ENCODE measurements at places on chromosomes 7 and 10.

- no peak for DNase-seq
Observed at GRCh38 chr10:21530641-21531040, 3.4 kb upstream of the MLLT10 start.

- DNase-seq = no peak
Observed at GRCh38 chr10:23432639-23433038, 6.2 kb upstream of the OTUD1 start.

DNA sequence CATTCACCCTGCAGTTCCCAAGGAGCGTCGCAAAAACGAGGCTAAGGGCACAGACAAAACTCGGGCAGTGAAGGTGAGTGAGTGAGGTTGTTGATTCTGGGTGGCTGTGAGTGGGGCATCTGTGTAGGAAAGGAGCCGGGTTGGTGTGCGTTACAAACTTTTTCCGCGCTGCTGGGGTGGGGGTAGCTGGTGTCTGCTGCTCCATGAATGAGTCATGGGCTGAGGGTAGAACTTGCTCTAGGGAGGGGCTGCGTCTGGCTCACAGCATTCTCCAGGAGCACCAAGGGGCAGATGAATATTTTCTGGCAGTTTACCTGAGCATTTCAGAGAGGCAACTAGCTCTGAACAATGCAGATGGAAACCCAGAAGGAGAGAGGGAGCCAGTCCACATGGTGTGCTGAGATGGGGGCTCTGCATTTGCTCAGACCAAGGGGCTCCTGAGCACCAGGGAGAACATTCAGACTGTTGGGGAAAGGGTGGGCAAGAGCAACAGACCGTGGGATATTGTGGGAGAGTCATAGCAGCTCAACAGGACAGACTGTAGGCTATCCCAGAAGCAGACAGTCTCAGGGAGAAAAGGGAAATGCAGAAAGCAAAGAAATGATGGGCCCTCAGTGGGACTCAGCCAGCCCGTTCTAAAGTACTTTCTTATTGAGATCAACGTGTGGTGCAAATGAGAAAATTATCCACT lies 18.8 kb downstream of the NOBOX start:
- DNase-seq = no peak

GRCh38 chr7:194252-195009 lies 2.1 kb downstream of the FAM20C start:
- DNase-seq = no peak

DNA sequence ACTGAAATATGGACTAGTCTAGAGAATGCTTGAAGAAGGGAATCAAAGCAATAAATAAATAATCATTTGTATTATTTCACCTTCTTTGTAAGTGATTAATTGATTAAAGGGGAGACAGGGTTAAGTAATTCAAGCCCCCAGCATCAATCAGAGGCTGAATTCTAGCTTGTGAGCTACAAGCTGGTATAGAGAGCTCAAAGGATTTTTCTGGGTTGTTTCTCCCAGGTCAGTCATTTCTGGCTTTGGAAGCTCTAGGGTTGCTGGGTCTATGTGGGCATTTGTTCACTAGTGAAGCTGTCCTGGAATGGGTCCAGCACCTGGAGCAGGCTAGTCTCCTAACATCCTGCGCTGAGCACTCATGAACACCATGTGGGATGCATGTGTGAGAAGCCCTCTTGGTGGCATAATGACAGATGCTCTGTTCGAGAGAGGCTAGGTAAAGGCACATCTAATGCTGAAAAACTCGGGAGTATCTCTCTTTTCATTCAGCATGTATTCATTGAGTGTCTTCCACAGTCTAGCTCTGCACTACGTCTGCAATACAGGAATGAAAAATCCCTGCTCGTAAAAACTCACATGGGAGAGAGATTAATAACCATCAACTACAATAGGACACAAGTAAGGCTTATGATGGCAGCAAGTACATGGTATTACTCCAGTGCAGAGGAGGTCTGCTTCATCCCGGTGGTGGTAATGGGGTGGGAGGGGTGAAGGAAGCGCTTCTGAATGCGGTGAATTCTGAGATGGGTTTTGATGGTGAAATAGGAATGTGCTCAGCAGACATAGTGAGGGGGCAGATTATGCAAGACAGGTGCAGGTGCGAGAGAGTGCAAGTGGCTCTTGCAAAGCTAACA lies 68.0 kb upstream of the NRP1 start:
- DNase-seq = no peak

GRCh38 chr7:30142710-30143109 lies 7.9 kb downstream of the MTURN start:
- no peak for DNase-seq

- DNase-seq = no peak
Observed at GRCh38 chr7:77759294-77759889, 38.8 kb downstream of the TMEM60 start.

- DNase-seq = peak; percentile 45
Observed at GRCh38 chr7:11427686-11428273, 404.2 kb downstream of the THSD7A start.

DNA sequence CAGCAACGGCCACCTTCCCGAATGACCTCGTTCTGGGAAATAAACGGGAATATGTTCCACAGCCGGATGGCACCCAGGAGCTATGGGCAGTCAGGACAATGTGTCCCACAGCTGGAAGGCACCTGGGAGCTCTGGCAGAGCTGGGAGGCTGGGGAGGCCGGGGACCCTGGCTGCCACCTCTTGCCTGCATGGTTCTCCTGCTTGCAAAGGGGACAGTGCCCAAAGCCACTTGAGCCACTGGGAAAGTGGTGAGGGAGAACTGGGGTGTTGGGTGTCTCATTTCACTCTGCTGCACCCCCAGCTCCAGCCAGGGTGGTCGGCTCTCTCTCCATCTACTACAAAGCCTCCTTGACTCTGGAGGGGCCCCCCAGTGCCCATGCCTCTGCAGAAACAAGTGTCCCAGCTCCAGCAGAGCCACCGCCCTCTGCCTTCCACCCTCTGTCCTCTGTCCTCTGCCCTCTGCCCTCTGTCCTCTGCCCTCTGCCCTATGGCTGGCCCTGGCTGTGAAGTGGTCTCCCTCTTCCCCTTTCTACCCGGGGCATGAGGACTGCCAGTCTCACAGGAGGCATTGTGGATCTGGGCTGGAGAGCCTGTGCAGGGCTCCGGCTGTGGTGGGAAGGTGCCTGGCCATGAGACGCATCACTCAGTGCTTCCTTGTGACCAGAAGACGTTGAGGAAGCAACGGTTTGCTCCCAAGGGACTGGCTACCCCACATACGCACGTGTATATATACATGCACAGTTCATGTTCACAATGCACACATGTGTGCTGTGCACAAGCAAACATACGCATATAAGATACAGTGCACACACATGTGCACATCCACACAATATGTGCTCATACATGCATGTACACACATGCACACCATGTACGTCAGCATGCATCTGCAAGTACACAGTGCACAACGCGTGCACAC lies 21.5 kb upstream of the INPP5A start:
- no peak for DNase-seq

- no peak for DNase-seq
Observed at GRCh38 chr7:27774717-27775328, 34.9 kb downstream of the TAX1BP1 start.

- DNase-seq = no peak
Observed at GRCh38 chr7:27177795-27178320, 3.7 kb upstream of the HOXA10 start.

DNA sequence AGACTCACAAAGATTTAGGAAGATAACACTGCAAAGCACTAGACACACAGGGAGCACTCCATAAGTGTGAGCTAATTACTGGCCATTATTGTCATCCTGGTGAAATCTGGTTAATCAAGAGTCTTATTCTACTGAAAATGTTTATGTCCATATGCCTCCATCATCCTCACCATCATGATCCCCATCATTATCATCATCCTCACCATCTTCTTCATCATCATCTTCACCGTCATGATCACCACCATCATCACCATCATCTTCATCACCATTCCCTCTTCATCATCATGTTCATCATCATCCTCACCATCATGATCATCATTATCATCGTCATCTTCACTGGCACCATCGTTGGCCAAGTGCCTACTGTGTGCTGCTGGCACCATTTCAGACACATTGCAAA lies 76.3 kb upstream of the CARD11 start:
- DNase-seq = no peak

- no peak for DNase-seq
Observed at GRCh38 chr7:105885387-105886111, 9.2 kb upstream of the ATXN7L1 start.

- no peak for DNase-seq
Observed at GRCh38 chr7:26652401-26653100, 211.8 kb downstream of the SKAP2 start.

DNA sequence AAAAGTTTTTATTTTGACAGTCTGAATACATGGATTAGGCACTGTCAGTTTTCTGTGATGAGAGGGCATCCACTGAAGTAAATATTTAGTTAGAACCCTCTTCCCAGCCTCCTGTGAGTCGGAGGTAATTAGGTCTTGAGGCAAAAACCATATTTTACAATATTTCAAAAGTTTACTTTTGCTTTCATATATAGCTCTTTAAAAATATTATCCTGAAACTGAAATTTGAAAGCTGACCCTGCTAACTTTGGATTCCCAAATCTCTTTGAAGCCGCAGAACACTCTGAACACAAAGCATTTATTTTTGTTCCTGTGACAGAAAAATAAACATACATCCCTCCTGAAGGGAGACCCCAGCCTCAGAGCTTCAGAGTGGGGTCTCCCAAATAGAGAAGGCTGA lies 317.4 kb downstream of the KIF20B start:
- DNase-seq = no peak

DNA sequence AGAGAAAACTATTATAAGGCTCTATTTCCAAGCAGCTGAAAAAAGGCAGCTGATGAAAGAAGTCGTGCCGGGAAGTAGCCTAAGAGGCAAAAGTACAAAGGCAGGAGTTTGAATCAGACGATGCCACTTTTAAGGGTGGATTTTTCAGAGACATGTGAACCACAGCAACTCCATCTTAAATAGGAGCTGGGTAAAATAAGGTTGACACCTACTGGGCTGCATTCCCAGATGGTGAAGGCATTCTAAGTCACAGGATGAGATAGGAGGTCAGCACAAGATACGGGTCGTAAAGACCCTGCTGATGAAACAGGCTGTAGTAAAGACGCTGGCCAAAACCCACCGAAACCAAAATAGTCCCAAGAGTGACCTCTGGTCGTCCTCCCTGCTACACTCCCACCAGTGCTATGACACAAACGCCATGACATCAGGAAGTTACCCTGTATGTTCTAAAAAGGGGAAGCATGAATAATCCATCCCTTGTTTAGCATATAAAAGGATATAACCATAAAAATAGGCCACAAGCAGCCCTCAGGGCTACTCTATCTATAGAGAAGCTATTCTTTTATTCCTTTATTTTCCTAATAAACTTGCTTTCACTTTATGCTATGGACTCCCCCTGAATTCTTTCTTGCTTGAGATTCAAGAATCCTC lies 45.5 kb upstream of the PRSS1 start:
- DNase-seq = no peak

- no peak for DNase-seq
Observed at GRCh38 chr7:77238703-77239136, 39.1 kb upstream of the FGL2 start.

DNA sequence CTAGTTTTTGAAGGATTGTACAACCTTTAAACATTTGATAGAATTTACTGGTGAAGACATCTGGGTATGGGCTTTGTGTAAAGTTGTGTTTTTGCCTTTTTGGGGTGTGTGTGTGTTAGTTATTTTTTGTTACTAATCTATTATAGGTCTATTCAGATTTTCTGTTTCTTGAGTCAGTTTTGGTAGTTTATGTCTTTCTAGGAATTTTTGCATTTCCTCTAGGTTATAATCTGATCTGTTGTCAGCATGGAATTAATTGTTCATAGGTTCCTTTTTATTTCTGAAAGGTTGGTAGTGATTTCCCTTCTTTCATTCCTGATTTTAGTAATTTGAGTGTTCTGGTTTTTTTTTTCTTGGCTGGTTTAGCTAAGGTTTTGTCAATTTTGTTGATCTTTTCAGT lies 17.7 kb downstream of the SEPTIN7 start:
- no peak for DNase-seq

GRCh38 chr10:79082631-79083596 lies 14.1 kb downstream of the ZMIZ1 start:
- DNase-seq = no peak

- no peak for DNase-seq
Observed at GRCh38 chr7:9391221-9391620, 957.8 kb downstream of the NXPH1 start.

GRCh38 chr7:148944935-148945934 lies 61.1 kb upstream of the EZH2 start:
- no peak for DNase-seq

DNA sequence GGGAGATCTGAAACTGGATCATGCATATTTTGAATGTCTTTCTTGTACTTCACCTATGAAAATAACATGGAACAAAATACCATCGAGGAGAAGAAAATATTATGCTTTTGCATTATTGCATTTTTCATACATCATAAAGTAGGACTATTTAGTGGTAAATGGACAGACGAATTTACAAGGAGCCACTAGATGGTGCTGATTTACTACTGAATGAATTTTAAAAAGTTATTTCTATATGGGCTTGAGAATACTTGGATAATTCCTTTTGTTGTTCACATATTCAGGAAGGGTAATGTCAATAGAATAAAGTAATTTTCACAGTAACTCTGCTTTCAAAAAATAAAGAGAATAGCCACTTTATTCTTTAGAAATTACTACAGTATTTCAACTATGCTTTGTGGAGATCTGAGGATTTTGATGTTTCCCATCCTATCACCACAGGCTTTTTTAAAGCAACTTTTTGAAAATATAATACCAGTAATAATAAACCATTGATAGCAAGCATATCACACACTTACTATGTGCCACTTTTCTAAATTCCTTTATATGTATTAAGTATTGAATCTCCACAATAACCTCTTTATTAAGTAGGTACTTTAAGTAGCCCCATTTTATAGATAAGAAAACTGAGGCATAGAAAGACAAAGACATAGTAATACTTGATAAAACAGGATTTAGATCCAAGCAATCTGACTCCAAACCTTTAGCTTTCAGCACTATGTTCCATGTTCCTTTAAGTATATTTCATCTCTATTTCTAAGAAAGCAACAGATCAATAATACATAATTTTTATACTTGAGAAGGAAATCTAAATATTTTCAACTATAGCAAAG lies 38.6 kb downstream of the NEBL start:
- DNase-seq = no peak

DNA sequence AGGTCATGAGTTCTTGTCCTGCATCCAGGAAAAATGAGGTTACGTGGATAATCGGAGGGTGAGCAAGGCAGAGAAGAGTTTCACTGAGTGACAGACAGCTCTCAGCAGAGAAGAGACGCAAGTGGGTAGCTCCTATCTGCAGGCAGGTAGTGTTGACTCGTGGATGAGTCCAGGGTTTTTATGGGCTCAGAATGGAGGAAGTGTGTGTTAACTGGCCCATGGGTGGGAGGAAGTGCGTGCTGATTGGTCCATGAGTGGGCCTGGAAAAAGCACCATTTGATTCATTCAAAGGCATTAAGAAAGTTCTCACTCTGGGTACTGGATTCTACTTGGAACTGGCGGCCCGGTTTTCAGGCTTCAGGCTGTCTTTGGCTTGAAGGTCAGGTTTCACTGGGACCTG lies 4.8 kb upstream of the DMTF1 start:
- no peak for DNase-seq

GRCh38 chr10:77554996-77555397 lies 82.6 kb downstream of the KCNMA1 start:
- DNase-seq = no peak

- no peak for DNase-seq
Observed at GRCh38 chr10:74507951-74508350, 318.4 kb upstream of the KAT6B start.

GRCh38 chr7:33262476-33262875 lies 133.1 kb downstream of the BBS9 start:
- DNase-seq = no peak

Measured in NCI-H187 (cell line).